ENCODE measurements at places on chromosomes 7 and 10.

DNA sequence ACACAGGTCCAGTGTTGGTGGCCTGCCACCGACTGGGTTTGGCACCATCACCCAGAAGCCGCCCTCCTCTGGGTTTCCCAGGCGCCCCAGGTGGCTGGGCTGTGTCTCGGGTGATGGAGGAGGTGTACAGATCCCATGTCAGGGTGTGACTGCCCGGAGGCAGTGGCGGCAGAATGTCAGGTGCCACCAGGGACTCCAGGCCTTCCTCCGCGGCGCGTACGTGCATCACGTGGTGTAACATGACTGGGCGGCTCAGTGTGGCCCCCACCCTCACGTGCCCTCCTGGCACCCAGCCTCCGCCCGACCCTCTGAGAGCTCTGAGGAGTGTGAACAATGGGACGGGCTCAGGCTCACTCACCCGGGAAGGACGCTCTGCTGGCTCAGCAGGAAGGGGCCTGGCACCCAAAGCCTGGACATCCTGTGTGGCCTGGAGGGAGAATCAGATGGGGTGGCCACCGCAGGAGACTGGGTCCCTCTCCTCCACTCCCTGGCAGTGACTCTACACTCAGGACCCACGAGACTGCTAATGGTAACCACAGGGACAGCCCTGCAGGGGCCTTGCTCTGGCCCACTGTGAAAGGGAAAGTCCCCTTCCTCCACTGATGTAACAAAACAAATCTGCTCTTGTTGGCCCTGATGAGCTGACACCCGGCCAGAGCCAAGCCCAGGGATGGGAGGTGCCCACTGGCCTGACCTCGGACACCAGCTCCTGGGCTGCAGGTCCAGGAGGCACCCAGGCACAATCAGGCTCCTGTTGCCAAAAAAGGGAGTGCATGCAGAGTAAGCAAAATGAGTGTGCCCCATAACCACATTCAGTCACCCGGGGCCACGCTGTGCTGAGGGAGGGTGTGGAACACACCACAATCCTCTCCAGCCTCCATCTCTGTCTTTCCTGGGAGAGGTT, 164.8 kb downstream of the PRKAG2 start:
- no peak for DNase-seq

- DNase-seq, result no peak
Observed at GRCh38 chr10:79266543-79267312, 80.5 kb upstream of the PPIF start.

- no peak for DNase-seq
Observed at GRCh38 chr7:143327903-143328302, 12.0 kb downstream of the CLCN1 start.

GRCh38 chr10:59106441-59106840, 70.0 kb upstream of the PHYHIPL start:
- no peak for DNase-seq

- DNase-seq, result no peak
Observed at GRCh38 chr10:86941991-86942421, 15.4 kb downstream of the MMRN2 start.

GRCh38 chr10:52558090-52558489, 214.5 kb downstream of the MBL2 start:
- DNase-seq, result no peak

- no peak for DNase-seq
Observed at GRCh38 chr7:23944131-23944530, 234.1 kb downstream of the STK31 start.

DNA sequence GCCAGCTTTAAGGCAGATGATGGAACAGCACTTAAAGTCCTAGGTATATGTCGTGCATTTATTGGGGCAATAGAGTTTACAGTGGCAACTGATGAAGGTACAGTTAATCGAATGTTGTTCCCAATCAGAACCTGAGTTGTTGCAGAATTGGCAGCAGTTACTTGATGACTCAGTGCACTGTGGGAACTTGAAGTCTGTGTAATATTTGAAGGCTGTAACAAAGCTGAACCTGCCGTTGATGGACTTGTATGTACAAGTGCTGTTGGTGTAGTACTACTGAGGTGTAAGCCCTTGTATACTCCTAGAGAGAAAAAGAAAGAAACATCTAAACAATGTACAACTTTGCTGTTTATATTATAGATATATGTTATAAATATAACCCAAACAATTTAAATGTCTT, 75.3 kb downstream of the EPC1 start:
- no peak for DNase-seq

GRCh38 chr10:28875549-28876081, 198.3 kb downstream of the BAMBI start:
- DNase-seq, result peak; percentile 4

GRCh38 chr7:141074997-141075396, 1.1 kb downstream of the TMEM178B start:
- no peak for DNase-seq

- DNase-seq, result no peak
Observed at GRCh38 chr7:47591089-47591654, 9.3 kb upstream of the TNS3 start.

DNA sequence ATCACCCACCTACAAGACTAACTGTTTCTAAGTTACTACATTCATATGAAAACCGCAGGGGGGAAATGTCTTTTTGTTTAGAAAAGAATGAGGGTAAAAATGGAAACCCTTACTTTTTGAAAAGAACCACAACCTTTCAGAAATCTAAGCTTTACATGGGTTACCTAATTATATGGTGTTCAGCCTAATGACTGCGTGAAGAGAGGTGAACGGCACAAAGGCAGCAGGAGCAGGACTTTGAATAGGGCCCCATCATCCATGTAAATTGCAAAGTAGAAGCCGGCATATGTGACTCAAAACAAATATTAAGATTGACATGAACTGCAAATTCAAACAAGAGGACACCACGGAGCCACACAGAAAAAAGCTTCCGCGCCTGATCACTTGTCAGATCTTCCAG, 25.1 kb downstream of the NEBL start:
- DNase-seq, result no peak

GRCh38 chr7:25739143-25739542, 412.9 kb upstream of the NFE2L3 start:
- no peak for DNase-seq

DNA sequence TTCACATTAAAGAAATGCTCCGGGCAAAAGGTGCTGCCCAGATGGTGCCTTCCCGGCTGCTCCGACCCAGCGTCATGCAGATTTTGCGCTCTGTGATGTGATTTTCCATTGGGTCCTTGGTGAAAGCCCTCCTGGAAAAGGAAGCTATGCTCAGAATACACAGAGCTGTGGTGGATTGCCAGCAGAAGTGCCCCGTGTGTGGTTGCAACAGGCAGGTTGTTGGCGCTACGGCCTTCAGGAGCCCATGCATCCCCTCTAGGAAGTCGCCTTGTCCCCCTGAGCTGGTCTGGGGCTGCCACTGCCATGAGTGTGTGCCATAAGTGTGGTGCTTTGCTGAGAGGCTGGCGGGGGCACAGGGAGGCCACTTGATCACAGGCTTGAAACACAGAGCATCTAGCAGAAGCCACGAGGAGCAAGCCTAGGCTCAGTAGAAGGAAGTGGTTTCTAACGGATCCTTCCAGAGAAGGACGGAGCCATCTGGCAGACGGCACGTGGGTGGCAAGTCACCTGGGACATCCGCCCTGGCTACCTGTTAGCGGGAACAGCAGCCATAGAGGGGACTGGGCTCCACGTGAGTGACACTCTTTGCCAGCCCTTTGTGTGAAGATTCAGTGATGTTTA, 210.9 kb downstream of the CUX1 start:
- no peak for DNase-seq

- DNase-seq, result no peak
Observed at GRCh38 chr10:1249142-1249920, 193.1 kb downstream of the WDR37 start.

DNA sequence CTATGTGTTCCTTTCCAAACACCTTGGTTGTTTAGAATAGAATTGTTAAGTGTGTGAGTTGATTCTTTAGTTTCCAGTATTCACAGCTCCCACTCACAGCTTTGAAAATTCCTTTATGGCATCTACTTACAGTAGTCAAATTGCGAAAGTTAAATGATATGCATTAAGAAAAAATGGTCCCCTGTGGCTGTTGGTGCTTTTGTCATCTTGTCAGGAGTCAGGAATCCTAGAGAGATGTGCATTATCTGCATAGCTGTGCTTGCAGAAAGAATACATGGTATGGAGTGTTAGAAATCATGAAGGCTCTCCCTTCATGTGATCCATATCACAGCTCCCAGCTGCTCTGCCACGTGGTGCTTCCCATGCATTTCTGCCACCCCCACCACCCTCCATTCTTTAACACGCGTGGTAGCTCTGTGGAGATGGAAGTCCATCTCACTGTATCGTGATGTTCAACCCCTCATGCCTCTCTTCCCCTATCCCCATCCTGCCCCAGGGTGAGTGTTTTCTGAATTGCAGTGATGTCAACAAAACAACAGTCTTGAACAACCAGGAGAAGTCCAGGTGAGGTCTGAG, 29.2 kb upstream of the CTTNBP2 start:
- no peak for DNase-seq

DNA sequence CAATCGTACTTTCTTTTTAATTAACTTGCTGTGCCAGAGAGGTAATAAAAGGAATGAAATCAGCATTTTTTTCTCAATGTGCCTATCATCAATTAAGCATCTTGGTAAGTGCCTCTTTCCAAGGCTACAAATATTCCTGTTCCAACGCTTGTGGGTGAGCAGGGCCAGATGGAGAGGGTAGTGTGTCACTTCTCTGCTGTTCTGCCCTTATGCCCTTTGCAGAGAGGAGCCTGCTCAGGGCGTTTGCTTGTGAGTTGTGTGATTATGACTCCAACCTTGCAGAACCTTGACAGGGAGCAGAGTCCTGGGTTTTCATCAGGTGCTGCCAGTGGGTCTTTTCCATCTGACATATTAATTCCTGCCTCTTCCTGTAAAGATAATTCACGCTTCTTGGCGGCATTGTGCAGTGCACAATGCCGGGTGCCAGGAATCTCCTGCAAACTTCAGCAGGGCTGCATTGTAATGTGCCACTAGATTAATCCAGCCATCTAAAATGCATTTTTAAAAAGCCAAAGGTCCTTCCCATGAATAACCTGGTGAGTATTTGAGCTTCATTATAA, 234.4 kb downstream of the ARHGAP12 start:
- DNase-seq, result no peak

- no peak for DNase-seq
Observed at GRCh38 chr7:135372222-135372621, 137.7 kb downstream of the CNOT4 start.

GRCh38 chr7:107007007-107007891, 37.3 kb upstream of the PRKAR2B start:
- no peak for DNase-seq

DNA sequence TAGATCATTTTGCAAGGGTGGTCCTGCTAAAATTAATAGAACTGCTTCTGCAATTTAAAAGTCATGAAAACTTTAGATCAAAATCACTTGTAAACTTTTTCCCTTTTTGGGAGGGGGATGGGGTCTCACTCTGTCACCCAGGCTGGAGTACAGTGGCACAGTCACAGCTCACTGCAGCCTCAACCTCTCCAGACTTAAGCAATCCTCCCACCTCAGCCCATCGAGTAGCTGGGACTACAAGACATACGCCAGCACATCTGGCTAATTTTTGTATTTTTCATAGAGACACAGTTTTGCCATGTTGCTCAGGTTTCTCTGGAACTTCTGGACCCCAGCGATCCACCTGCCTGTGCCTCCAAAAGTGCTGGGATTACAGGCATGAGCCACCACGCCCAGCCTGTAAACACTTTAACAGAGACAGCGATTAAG, 79.7 kb downstream of the LRRC17 start:
- DNase-seq, result no peak

DNA sequence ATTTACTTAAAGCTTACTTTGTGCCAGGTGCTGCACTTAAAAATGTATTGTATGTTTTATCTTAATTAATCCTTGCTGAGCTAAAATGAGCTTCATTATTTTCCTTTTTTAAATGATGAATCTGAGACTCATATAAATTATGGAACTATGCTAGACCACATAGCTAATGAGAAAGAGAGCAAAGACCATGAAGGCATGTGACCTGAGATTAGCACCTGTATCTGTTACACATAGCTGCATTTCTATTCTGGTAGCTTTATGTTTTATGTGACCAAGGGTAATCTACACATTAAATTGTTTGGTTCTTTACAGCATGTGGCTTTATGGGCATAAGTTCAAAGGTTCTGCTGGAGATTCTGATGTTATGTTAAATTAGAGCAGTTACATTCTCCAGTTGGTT, 839.1 kb upstream of the SORCS1 start:
- DNase-seq, result no peak

DNA sequence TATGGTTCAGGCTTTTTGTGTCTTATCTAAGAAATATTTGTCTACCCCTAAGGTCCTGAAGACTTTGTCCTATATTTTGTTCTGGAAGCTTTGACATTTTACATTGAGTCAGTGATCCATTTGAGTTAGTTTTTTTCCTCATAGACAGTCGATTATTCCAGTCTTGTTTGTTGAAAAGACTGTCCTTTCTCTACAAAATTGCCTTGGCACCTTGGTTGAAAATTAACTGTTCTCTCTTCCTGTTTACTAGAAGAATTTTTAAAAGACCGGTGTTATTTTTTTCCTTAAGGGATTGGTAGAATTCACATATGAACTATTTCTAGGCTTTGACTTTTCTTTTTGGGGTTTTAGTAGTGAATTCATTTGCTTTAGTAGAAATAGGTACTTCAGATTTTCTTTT, 12.0 kb downstream of the PLEKHA1 start:
- no peak for DNase-seq

- no peak for DNase-seq
Observed at GRCh38 chr10:80952436-80952835, 414.7 kb downstream of the SH2D4B start.

GRCh38 chr7:38518541-38518940, 112.6 kb downstream of the AMPH start:
- no peak for DNase-seq
